ENCODE measurements at places on chromosomes 3 and 15. TPM values are rescaled to one million over a fixed set of nuclear protein-coding genes. Genes with fewer than 3 reads are reported as not detected.

TM4SF4 gene
- total RNA-seq, result not detected

LHFPL4 gene
- total RNA-seq, result not detected

ZMAT3 gene
- total RNA-seq, result 28.4 TPM

UACA gene
- 2.5 TPM for total RNA-seq

SRGAP3 gene
- 1.6 TPM for total RNA-seq

- DNase-seq, result no peak
Measured at GRCh38 chr15:66131831-66132230, 121.7 kb downstream of the MEGF11 start.

- DNase-seq, result no peak
Measured at GRCh38 chr3:13358051-13358450, 62.1 kb downstream of the NUP210 start.

DNA sequence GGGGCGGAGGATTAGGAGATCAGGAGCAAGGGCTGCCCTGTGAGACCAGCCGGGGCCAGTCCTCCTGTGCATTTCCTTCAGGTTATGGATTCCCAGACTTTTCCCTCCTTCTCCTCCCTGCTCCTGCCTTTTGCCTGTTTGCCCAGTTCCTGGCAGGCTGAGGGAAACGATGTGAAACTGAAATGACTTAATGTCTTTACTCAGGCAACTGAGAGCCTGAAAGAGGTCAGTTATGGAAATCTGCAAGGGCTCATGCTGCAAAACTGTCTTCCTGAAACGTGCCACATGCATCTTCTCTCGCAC, 57.2 kb downstream of the MESD start:
- no peak for DNase-seq

DNA sequence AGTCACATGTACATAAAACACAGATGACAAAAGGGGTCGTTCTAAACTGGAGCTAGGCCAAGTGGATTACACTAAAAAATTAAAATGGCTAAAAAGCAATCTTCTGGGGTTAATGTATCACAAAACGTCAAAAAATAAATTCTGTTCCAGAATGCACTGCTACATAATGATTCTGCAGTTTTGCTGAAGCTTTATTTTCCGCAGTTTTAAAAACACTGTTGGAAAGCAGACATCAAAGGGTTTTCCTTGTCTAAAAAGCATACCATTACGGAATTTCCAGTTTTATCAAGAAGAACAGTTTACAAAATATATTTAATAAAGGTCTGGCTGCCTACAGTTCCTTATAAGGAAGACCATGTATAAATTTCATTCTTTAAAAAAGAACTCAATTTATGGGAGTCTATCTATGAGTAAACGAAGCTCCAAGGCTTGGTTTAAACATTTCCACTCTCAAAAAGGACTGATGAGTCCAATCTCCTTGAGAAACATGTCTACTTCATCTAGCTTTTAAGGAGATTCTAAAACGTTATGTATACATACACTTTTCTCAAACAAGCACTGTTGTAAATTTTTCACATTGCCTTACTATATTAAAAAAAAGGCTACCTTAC, 1.3 kb downstream of the DMXL2 start:
- no peak for DNase-seq

GRCh38 chr3:28606283-28606682, 257.7 kb upstream of the AZI2 start:
- no peak for DNase-seq

- no peak for DNase-seq
Measured at GRCh38 chr15:98123834-98124233, 163.3 kb downstream of the ARRDC4 start.

DNA sequence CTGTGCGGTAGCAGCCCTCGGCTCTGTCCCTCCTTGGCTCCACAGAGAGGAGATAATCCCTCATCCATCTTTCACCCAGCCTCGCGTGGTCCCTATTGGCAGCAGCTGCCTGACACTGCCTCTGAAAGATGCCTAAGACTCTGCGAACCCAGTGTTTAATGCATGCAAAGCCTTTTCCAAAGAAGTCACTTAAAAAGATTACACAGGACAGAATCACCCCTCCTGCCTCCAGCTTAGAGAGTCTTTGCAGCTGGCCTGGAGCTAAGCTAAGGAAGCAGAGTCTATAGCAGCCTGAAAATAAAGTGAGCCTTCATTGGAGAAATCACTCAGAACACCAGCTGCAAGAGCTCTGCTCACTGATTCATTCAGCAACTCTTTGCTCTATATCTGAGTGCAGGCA, 247.2 kb downstream of the SHQ1 start:
- no peak for DNase-seq

GRCh38 chr3:112770032-112770626, 76.5 kb downstream of the CD200R1L start:
- no peak for DNase-seq

- no peak for DNase-seq
Measured at GRCh38 chr15:90892023-90892422, 7.7 kb downstream of the FES start.

- DNase-seq, result no peak
Measured at GRCh38 chr15:50652671-50653070, 33.9 kb downstream of the TRPM7 start.

- DNase-seq, result no peak
Measured at GRCh38 chr3:179929091-179929529, 107.6 kb downstream of the PEX5L start.

- DNase-seq, result no peak
Measured at GRCh38 chr3:15428539-15428938, 1.1 kb downstream of the EAF1 start.

GRCh38 chr3:12627370-12627769, 36.5 kb downstream of the RAF1 start:
- no peak for DNase-seq

All from natural killer cell treated with Interleukin-12 subunit alpha and Interleukin-12 subunit beta and Interleukin-15 and Interleukin-18, amount 100 ng/mL, for 72 hours (primary cell).